Astrocyte (in vitro differentiated cells and primary cell): ENCODE measurements at places on chromosomes 1 and 21. TPM values are rescaled to one million over a fixed set of nuclear protein-coding genes. Genes with fewer than 3 reads are reported as not detected.

GRCh38 chr1:32361674-32362473 is 411 bp downstream of the FAM229A start:
- H3K27ac ChIP-seq = no peak overlapping the region
- no peaks in the 10 kb centered on the region for H3K27me3 ChIP-seq
- peak overlapping the region; percentile 51 for H3K4me3 ChIP-seq
- peaks cover 11% of the 10 kb centered on the region for H3K4me1 ChIP-seq
- peaks cover 10% of the 10 kb centered on the region for H3K36me3 ChIP-seq

The APCS gene
- total RNA-seq = not detected in 2 replicates

The ZNF683 gene
- not detected in 2 replicates for total RNA-seq

GRCh38 chr1:13469343-13469742 is 44.5 kb downstream of the LRRC38 start:
- H3K27me3 ChIP-seq = no peaks in the 10 kb centered on the region
- H3K27ac ChIP-seq = no peak overlapping the region
- no peak for DNase-seq
- no peaks in the 10 kb centered on the region for H3K4me1 ChIP-seq
- H3K4me3 ChIP-seq = no peak overlapping the region
- H3K36me3 ChIP-seq = no peaks in the 10 kb centered on the region

The CLDN8 gene
- not detected in 2 replicates for total RNA-seq

- H3K27ac ChIP-seq = peak overlapping the region; percentile 82
- H3K4me1 ChIP-seq = peaks cover 23% of the 10 kb centered on the region
- peak; percentile 100 for DNase-seq
- H3K4me3 ChIP-seq = no peak overlapping the region
Observed at GRCh38 chr1:218705911-218706893, 361.1 kb downstream of the TGFB2 start.

DNA sequence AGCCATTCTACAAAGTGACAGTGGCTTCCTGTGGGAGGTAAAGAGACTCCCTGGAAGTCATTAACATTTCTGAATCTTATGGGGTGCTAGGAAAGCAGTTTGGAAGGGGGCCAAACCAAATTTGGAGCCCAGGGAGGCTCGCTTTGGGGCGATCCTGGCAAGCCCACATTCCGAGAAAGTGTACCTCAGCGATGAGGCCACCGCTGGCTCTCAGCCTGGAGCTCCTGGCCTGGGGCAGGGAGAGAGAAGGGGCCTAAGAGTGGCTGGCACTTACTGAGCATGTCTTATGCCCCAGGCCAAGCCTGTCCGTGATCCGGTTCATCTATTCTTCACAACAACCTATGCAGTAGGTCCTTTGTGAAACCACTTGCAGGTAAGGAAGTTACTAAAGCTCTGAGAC is 98.8 kb downstream of the CCDC185 start:
- no peaks in the 10 kb centered on the region for H3K36me3 ChIP-seq
- DNase-seq = no peak
- H3K4me3 ChIP-seq = no peak overlapping the region
- no peaks in the 10 kb centered on the region for H3K27me3 ChIP-seq

DNA sequence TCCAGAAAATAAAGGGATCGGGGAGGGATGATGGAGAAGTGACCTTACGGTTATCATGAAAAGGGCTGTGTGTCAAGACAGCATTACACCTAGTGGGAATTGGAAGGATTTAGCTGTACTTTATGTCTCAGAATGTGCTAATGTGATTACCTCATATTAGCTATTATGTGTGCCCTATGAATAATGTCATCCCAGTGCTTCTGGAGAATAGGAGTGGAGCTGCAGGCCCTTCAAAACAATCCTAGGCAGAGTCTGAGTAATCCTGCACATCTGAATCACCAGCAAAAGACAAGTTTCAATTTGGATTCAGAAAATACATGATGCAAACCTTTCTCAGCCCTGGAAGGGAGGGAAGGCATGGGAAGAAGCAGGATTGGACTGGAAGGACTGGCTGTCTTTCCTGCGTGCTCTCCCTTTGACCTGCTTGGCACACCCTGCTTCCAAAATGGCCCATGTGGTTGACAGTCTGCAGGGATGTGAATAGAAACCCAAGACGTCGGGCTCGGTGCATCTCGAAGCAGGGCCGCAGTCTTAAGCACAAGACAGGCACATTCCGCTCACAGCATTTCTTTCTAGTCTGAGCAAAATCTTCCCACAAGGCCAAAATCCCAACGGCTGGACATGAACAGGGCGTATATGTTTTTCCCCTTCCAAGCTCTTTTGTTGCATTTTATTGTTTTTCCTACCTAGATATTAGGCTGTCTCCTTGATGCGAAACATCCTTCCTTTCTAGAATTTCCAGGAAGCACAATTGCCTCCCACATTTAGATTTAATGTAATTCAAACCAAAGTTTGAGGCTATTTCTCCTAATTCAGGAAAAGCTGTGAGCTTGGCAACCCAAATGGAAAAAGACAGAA is 54.3 kb upstream of the TARBP1 start:
- peaks cover 54% of the 10 kb centered on the region for H3K4me1 ChIP-seq
- no peaks in the 10 kb centered on the region for H3K36me3 ChIP-seq

GRCh38 chr1:197234581-197234980 is 33.5 kb upstream of the CRB1 start:
- no peak overlapping the region for H3K27ac ChIP-seq
- no peaks in the 10 kb centered on the region for H3K4me1 ChIP-seq
- DNase-seq = no peak
- no peak overlapping the region for H3K4me3 ChIP-seq

The PYCR2 gene
- total RNA-seq = 38.1 and 39.8 TPM in 2 replicates
